ENCODE measurements at places on chromosomes 2 and 18.

DNA sequence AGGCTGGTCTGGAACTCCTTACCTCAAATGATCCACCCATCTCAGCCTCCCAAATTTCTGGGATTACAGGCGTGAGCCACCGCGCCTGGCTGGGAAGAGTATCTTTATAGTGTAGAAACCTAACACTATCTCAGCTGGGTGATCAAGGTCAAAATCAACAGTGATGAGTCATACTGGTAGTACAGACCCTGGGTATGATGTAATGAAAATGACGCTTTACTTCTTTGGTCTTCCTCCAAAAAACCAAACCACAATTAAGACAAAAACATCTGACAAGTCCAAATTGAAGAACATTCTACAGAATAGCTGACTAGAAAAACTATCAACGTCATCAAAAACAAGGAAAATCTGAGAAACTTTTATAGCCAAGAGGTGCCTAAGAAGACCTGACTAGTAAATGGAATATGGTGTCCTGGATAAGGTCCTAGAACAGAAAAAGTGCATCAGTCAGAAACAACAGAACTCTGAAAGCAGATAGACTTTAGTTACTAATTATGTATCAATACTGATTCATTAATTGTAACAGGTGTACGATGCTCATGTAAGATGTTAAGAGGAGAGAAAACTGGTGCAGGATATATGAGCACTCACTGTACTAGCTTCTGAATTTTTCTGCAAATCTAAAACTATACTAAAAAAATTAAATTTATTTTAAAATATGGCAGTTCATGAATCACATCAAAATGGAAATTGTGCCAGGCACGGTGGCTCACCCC, 25.4 kb downstream of the PDCL3 start:
- DNase-seq: no peak

- DNase-seq: no peak
Measured at GRCh38 chr2:104290566-104290891, 563.4 kb upstream of the POU3F3 start.

DNA sequence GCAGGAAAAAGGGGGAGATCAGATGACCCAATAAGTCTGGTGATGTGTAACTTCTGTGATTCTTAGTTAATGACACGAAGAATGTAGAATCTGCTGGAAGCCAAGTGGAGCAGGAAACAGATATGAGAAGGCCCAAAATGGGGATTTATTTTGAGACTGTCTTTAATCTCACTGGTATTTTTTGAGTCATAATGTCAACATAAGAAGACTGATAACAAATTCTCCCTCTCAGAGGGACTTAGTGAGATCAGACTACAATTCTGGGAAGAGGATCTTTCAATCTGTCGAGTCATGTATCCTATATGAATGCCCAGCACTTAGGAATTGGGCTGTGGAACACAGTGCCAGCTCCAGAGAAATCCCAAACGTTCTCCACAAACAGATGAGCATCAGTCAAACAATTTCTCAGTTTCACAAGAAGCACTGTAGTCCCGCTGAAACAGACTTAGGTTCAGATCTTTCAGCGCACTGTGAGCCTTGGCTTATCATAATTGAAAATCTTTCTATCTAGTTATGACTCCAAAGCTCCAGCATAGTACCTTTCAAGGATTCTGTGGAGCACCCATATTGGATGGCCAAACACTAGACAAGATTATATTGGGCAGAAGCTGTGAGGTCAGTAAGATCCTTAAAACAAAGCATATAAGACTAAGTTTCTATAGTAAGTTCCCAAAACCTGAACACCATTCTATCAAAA, 738.2 kb downstream of the LRP1B start:
- DNase-seq: no peak

DNA sequence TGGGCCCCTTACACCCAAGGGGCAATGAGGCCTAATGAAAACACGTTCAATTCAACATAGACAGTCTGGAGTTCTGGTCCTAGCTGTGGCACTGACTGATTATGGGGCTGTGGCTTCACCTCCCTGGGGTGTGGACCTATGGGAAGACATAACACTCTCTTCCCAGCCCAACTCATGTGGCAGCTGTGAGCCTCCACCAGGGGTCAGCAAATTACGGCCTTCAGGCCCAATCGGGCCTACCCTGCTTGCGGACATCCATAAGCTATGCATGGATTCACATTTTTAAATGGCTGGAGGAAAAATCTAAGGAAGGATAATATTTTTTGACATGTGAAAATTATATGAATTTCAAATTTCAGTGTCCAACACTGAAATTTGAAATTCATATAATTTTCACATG, 101.3 kb downstream of the LOXHD1 start:
- no peak for DNase-seq

DNA sequence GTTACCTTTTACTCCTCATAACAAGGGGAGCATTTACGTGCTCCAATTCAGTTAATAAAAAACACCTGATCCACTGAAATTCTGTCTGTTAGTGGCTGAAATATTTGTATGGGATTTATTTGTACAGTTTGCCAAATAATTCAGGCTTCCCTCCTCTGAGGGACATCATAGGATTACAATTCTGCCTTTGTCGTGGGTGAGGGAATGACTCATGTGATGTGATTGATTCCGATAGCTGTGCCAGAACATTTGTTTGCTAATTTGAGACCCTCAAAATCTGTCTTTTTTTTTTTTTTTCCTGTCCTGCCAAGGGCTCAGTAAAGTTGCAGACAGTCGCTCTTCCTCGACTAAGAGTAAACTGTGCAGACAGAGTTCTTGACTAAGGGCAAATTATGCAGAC, 612.6 kb upstream of the CDH2 start:
- no peak for DNase-seq

GRCh38 chr2:47300609-47301276, 102.2 kb upstream of the MSH2 start:
- no peak for DNase-seq

- no peak for DNase-seq
Measured at GRCh38 chr2:62293490-62294271, 97.8 kb downstream of the B3GNT2 start.

Measured in activated naive CD4-positive, alpha-beta T cell (primary cell).